ENCODE measurements at places on chromosomes 5 and 9.

- no peak for DNase-seq
Observed at GRCh38 chr9:23635276-23635675, 190.8 kb downstream of the ELAVL2 start.

- no peak for DNase-seq
Observed at GRCh38 chr5:25009063-25009462, 364.3 kb upstream of the CDH10 start.

GRCh38 chr5:68661237-68661636 lies 432.6 kb upstream of the SLC30A5 start:
- peak; percentile 40 for DNase-seq

DNA sequence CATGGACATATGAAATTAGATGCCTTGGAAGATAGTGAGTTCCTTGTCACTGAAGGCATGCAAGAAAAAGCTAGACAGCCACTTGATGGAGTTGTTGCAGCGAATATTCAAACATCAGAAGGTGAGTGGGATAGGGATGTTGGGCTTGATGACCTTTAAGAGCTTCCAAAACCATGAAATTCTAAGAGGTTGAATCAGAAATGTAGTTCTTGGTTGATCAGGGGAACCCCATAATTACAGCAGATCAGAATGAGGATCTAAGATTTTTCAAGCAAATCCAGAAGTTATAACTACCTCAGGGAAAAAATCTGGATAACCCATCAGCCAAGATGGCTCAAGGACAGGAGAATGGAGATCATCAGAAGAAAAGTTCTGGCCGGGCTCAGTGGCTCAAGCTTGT lies 244.3 kb upstream of the NR4A3 start:
- DNase-seq = no peak

DNA sequence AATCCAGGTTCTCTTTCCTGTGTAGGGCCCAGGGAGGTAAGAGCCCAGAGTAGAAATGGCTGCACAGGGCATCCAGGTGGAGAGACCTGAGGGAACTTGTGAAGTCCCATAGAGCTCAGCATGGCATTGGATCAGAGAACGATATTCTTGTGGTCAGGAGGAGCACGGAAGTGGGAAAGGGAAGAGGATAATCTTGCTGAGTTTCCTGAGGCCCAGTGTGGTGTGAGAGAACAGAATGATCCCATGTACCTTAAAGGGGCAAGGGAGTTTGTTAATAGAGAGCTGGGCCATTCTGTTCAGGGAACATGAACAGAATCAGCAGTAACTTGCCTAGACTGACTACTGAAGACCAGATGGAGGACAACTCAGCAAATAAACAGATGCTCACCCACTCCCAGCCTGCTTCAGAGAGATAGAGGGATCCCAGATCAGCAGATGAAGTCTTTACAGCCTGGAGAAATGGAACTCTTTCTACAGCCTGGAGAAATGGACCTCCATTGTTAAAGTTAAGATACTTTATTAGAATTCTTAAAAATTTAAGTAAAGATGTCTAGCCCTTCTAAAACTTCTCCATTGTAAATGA lies 119.7 kb upstream of the ELL2 start:
- no peak for DNase-seq

- DNase-seq = peak; percentile 25
Observed at GRCh38 chr5:135029477-135030122, 4.4 kb downstream of the PITX1 start.

- DNase-seq = peak; percentile 77
Observed at GRCh38 chr9:104993291-104993963, 65.5 kb upstream of the ABCA1 start.

GRCh38 chr5:133936651-133937015 lies 31.8 kb downstream of the C5orf15 start:
- no peak for DNase-seq

- no peak for DNase-seq
Observed at GRCh38 chr9:2465921-2466460, 155.6 kb upstream of the VLDLR start.

DNA sequence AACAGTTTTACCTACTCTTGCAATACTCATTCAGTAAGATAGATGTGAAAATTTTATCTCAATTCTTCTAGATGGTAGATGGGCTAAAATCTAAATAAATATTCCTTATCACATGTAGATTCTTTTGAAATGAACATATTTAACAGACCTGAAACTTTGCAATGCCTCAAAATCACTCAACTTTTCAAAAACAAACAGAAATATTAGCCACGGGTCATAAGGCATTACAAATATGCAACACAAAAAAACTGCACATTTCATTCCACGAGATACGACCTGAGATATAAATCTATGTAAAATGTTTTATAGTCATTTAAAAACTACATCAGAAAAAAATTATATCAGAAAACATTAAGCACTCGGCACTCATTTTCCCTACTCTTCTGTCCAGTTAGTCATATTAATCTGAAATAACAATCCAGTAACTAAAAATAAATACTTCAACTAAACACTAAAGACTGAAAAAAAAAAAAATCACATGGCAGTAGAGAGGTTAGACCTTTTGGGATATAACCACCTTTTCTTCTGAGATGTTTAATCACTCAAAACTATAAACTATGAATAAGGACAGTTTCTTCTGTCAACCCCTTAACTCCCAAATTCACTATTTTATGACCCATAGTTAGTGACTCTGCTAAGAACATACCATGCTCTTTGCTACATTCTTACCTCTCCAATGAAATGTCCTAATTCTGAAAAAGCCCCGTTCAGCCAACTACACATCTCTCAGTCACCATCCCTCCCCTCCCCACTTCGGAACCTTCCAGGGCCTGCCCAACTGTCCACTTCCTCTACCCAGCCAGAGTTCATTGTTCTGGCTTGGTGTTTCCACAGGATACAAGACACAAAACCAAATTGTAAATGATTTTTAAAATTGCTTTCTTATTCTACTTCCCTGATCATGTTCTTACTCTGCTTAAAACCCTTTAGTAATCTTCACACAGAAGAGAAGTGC lies 6.4 kb downstream of the HOMER1 start:
- no peak for DNase-seq

DNA sequence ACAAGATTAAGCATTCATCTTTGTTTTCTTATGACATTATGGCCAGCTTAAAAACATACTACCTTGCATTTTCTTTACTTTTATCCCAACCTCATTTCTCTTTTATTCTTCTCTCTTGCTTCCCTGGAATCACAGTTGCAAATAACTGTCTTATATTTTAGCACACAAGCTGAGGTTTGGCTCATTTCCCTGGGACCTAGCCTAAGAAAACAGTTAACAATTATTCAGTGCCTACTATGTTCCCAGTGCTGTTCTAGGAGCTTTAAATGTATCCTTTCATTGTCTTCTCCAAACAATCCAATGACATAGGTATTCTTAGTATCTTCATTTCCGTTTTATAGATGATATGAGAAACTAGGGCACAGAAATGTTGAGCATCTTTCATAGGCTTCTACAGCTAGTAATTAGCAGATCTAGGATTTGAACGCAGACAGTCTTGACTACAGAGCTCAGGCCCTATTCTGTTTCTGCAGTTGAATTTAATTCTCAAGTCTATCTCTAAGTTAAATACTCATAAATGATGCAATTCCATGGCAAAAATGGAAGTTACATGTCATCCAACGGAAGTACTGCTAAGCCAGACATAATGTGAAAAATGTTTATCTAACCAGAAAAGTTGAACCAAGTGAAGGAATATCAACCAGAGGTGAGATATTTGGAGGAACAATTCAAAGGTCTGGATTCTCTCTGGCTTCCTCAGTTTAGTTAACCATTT lies 52.3 kb upstream of the MTAP start:
- DNase-seq = no peak

DNA sequence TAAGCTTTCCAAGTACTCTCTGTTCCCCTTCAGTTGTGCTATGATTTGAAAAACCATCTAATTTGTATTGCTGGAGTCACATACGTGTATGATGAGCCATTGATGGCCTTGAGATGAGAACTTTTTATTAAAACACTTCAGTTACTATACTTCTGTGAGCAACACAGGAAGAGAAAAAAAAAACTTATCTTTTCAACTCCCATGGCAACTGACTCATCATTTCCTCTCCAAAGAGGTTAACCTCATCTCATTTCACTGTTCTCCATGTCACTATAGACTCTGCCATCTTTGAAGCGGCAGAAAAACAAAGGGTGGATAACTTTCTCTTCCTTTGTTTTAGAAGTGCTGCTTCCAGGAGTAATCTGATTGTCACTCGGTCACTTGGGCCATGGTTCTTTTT lies 104.3 kb upstream of the PCSK1 start:
- DNase-seq = peak; percentile 59

- no peak for DNase-seq
Observed at GRCh38 chr5:136081217-136081591, 51.4 kb upstream of the SMAD5 start.

DNA sequence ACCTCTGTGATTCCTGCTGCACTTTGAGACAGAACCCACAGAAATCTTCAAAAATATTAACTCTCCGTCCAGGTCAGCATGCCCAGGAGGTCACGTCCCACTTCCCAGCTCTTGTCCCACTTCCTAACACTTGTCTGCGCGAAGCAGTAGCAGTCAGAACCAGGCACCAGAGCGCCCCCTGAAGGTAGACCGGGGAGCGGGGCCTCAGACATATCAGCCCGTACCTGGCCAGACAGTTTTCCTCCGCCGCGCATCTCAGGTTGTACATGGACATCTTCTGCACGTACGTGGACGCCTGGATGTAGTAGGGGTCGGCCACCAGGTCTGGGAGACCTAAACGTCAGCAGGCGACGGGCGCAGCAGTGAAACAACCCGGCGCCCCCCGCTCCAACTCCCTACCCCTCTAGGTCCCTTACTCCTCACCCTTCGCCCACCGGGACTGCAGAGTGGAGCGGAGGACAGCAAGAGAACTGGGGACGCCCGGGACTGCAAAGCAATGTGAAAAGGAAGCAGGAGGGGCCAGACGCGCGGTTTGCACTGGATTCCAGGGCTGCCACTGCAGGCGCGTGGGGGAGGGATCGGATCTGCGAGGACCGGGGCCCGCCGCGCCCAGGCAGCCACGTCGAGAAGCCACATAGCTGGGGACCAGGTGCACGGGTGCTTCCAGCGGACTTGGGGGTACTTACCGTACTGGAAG lies 1.2 kb downstream of the LOX start:
- peak; percentile 74 for DNase-seq

DNA sequence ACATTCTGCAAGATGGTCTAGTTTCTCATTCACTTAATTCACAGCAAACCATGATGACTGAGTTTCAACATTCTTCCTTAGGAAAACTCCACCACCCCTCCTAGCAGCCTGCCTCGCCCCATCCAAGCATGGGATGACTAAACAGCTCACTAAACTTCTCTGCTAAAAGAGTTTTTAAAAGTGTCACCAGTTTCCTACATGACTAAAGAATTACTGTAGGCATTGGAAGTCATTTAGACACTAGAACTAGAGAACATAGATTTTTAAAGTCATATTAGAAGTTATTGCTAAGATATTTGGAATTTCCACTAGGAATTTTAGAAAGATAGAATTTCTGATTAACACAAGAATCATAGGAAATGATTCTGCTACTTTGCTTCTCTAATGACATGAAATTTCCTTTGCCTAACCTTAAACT lies 5.5 kb upstream of the ESM1 start:
- no peak for DNase-seq

DNA sequence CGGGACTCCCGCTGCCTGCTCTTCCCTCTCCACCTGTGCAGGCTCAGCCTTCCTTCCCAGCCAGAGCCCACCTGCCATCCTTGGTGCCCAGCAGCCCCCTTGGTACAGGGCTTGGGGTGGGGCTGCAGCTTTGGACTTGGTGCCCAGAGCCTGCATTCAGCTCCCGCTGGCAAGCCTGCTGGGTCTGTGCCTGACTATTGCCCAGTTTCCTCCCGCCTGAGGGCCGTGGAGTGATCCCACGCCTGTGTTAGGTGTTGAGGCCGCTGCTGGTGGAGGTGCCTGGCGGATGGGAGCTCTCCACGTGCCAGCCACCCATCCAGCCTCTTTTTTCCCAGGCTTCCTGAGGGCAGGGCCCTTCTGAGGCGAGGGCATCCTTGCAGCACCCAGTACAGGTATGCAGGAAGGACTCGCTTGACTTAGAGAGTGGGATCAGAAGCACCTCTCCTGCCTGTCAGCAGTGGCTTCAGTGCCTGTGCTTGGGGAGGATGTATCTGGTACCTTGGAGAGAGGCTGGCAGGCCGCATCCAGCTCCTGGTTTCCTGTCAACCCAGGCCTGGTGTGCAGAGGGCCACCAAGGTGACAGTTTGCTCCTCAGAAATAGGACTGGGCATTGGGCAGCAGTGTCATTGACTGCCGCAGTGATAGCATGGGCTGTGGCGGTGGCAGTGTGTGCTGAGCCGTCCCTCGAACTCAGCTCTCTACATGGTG lies 7.8 kb downstream of the RXRA start:
- no peak for DNase-seq

All from common myeloid progenitor, CD34-positive (primary cell).